ENCODE measurements at places on chromosomes 5 and 9.

- no peak for DNase-seq
Observed at GRCh38 chr9:15253197-15253596, 53.8 kb downstream of the TTC39B start.

DNA sequence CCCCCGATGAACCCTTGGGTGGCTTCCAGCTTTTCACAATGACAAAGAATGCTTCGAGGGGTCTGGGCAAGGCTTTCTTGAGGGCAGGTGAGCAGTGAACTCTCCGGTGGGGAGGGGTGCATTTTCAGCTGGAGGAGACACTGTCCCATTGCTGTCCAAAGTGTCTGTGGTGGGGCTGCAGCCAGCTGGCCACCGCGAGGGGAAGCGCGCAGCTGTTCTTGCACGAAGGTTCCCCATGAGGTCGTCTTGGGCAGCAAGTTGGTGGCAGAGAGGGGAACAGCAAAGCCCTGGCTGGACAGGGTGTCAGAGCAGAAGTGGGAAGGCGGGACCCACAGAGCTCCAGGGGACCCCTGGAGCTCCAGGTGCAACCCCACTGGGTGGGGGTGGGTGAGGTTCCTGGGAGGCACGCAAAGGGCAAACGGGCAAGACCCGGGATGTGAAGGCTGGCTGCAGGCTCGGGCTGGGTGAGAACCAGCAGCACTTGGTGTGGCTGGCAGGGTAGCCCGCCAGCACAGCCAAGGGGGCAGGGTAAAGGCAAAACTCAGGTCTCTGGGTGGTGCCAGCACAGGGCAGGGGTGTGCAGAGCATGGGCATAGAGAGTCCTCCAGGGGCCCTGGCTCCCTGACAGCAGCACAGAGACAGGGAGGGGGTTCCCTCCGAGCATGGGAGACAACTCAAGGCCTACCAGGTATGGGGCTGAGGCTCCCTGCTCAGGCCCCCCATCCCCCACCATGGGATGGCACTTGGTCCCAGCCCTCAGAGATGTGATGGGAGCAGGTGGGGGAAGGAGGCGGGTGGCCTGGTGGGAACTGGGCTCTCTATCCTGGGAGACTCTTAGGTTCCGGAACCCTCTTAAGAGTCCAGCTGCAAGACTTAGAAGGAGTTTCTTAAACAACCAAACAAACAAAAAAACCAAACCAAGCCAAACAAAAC lies 26.6 kb downstream of the TSPAN17 start:
- DNase-seq: no peak

DNA sequence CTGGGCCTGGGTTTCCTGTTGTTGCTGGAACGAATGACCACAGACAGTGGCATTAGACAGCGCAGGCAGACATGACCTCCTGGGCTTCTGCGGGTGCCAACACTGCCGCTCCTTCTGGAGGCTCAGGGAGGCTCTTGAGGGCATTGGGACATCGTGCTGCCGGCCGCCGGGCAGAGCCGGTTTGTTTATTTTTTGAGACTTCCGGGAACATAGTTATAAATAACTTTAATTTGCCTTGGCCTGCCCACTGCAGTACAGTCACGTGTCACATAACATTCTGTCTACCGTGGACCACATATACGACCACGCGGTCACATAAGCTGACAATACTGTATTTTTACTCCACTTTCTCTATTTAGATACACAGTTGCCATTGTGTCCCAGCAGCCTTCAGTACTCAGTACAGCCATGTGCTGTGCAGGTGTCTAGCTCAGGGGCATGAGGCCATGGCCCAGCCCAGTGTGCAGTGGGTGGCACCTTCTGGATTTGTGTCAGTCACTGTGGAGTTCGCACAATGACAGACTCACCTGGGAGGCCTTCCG lies 8.2 kb upstream of the TOR4A start:
- no peak for DNase-seq

DNA sequence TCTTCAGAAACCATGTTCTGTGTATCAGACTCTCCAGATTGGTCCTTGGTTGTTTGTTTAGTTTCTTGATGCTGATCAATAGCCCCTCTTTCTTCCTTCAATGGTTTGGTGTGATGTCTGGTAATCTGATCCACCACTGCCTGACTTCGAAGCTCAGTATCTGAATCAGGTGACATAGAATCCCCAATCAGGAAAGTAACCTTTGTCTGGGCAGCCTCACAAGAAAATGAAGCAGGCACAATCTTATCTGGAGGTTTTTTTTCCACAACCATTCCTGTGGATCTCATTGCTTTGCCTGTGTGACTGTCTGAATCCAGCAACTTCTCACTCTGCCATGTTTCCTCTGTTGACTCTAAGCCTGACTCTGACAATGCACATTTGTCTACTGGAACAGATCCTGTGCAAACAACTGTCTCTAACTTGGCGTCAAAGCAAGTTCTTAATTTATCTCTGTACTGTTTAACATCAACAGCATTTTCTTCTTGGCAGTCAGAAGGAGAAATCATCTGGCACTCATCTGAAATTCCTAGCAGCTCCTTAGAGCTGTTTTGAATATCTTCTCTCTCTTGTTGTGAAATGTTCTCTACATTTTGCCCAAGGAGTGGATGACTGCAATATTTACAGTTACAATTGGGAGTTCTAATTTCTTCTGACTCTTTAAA lies 37.1 kb upstream of the RAPGEF6 start:
- no peak for DNase-seq

DNA sequence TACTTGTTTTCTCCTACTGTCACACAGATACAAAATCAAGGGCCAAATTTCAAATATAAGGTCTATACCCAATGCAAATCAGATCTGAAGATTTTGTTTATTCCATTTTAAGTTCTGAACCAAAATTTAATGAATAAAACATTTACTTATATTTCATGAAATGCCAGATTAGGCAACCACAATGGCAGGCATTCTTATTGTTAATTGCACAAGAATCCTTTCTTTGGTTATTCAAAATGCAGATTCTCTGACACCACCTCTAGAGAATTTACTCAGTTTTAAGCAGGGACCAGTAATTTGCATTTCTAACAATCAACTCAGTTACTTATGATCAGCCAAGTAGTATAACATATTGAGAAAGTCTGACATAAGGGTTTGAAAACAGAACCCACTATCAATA lies 972.4 kb upstream of the ACO1 start:
- no peak for DNase-seq

GRCh38 chr5:172443441-172444109 lies 10.8 kb downstream of the SH3PXD2B start:
- no peak for DNase-seq

- no peak for DNase-seq
Observed at GRCh38 chr9:82242285-82242963, 253.9 kb downstream of the SPATA31D1 start.

- peak; percentile 59 for DNase-seq
Observed at GRCh38 chr5:139710319-139711066, 62.3 kb downstream of the CXXC5 start.

DNA sequence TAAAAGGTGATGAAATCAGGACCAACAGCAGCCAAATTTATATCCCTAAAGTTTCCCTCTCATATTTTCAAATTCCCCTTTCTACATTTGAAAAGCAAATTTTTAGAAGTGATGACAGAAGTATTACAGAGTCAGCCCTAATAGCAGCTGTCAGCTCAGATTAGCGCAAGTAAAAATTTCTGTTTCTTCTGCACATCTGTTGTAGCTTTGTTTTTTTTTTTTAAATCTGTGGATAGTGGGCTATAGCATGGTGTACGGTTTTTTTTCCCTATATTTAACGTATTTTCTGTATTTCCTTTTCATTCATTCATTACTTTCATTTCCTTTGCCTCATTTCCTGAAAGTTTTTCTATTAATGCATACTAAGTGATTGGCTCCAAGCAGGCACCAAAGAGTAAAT lies 99.1 kb downstream of the MACIR start:
- DNase-seq: no peak

GRCh38 chr9:75185585-75186170 lies 97.4 kb downstream of the OSTF1 start:
- DNase-seq: no peak

DNA sequence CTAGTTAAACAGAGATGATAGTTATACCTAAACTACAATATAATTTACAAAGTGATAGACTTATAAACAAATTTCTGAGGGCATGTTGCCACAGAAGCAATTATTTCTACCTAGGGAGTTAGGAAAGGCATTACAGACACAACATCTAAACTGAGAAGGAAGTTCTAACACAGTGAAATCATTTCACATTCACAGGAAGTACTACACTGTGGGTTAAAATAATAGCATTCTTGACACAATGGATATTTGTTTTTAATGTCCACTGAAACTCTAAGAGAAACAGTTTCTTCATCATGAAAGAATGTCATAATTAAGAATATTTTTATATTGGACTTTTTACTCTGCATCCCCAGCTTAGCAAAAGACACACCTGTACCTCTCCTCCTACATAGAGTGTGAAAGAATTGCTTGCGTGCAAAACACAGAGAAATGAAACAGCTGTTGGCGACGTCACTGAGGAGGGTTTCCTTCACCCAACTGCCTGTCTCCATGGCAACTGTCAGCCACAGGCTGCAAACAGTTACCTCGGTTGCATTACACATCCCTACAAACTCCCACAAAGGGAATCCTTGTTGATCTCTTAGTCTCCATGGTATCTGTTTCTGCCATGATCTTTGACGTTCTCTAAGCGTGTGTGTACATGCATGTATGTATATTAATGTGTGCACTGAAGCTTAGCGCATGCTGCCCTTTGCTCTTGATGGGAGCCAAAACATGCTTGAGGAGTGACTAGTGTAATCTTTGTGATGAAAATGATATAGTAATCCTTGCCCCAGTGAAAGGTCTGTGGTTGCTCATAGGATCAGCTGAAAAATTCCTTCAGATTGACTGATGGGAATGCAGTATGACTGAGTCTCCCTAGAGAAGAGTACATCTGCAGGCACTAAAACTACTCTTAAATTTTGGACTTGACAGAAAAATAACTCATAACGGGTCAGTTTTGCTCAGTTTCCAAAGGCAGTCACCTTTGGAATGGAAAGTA lies 168.5 kb downstream of the ACTL7B start:
- no peak for DNase-seq

DNA sequence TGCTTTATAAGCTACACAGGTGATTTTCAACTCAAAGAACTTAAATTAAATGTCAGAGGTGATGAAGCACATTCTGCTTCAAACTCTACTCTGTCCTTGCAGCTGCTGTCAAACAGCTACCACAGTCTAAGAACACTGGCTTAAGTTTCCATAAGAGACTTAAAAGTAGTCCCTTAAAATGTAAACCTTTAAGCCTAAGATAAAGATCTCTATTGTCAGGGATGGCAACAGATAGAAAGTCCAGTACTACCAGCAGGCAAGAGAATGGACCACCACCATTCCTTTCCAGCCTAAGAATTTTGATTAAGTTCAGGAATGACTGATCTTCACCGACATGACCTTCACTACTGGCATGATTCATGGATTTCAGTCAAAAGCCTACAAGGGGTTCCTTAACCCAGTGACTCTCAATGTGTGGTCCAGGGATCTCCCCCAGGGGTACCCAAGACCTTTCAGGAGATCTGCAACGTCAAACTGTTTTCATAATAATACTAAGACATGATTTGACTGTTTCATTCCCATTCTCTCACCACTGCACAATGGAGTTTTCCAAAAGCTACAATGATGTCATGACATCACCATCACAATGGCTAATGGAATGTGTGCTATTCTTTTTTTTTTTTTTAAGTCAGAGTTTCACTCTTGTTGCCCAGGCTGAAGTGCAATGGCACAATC lies 41.1 kb upstream of the PLPP6 start:
- no peak for DNase-seq

GRCh38 chr5:140622301-140622700 lies 10.7 kb downstream of the CD14 start:
- no peak for DNase-seq

GRCh38 chr9:7967093-7967827 lies 167.7 kb upstream of the DMAC1 start:
- no peak for DNase-seq

DNA sequence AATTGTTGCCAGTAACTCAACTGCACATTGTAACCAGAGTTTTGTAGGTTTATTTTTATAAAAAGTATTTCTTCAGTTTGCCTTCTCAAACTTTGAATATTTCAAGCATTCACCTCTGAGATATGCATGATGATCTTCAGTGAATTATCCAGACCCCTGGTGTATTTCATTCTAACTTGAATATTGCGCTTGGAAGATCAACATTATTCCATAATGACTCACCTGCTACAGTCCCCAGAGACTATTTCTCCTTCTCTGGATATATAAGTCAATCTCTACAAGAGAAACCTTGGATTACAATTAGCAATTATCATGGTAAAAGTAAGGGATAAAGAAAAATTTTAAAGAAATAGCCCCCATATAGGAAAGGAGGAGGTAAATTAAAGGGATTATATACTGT lies 1041.0 kb downstream of the TLE1 start:
- DNase-seq: no peak

DNA sequence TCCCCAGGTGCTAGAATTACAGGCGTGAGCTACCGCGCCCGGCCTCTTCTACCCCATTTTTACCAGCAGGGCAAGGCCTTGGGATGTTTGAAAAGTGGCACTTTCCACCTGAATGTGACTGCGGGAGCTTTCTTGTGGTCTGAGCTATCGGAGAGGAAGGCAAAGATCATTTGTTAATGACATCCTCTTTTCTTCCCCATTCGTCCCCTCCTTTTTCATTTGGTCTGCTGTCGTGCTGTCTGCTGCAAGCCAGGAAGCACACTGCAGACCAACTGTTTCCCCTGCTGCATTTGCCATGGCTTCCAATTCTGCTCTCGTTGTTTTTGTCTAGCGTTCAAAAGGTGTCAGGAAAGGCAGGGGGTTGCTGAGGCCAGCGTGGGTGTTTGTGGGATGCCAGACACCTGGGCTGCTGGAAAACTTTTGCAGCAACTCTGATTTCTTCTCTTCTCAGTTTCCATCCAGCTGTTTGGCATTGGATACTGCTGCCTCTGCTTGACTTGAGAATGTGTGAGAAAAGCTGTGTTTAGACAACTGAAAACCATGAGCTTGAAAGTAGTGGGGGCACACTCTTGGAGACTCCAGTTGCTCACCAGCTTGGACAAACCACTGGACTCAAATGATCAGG lies 196.4 kb upstream of the MSX2 start:
- no peak for DNase-seq

GRCh38 chr5:102760815-102761214 lies 5.7 kb downstream of the PAM start:
- no peak for DNase-seq

DNA sequence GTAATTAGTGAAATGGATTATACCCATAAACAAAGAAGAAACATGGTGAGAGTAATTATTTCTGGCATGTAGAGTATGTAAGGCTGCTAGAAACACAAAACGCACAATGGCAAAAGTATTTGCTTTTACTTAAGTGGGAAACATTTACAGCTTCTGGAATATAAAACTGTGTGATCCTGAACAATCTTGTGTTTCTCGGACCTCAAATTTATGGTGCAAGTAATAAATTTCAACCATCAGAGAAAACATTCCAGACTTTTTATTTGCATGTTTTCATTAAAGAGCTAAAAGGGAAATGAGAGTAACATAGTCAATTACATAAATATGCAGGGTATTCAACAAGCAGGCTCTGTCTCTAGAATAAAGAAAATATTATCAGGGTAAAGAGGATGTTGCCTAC lies 17.2 kb upstream of the PRR16 start:
- DNase-seq: no peak

DNA sequence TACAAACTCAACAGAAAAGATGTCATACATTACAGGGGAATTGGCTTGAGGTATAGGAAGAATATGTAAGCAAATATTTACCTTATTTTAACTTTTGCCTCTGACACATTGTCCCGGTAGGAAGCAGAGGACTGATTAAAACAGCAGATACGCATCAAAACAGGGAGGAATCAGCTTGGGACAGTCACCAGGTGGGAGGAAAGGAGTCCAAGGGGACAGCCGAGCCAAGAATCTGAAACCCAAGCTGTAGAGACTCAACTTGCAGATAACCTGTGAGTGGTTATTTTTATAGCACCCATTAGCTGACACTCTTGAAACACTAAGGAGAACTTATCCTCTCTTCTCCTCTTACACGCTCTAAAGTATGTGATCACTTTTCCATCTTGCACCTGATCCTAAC lies 22.3 kb downstream of the PDZD2 start:
- DNase-seq: no peak

All from effector memory CD4-positive, alpha-beta T cell (primary cell).